ENCODE measurements at places on chromosomes 13 and 19.

DNA sequence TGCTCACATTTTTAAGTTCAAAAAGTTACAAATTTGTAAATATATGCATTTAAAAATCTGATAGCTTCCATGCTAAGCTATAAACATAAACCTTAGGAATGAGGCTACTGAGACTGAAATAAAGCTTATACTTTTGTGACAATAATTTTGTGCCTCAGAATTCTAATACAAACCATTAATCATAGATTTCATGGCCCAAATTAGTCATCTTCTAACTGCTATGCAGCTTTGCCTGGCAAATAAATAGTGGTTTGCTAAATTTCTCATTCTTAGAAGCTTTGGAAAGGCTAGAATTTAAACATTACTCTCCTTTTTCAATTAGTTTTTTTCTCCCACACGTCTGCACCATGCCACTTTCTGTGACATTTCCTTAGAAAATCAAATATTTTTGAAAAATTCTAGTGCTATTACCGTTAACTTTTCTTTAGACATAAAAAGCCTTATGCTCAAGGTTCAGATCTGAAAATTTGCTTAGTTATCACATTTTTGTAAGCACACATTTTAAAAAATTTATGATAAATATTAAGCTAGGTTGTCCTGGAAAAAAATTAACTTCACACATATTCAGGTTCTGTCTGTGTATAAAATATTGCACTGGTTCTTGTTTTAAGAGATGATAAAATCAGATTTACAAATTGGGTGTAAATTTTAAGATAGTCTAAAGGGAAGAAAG is 46.9 kb downstream of the FNDC3A start:
- DNase-seq, result no peak

DNA sequence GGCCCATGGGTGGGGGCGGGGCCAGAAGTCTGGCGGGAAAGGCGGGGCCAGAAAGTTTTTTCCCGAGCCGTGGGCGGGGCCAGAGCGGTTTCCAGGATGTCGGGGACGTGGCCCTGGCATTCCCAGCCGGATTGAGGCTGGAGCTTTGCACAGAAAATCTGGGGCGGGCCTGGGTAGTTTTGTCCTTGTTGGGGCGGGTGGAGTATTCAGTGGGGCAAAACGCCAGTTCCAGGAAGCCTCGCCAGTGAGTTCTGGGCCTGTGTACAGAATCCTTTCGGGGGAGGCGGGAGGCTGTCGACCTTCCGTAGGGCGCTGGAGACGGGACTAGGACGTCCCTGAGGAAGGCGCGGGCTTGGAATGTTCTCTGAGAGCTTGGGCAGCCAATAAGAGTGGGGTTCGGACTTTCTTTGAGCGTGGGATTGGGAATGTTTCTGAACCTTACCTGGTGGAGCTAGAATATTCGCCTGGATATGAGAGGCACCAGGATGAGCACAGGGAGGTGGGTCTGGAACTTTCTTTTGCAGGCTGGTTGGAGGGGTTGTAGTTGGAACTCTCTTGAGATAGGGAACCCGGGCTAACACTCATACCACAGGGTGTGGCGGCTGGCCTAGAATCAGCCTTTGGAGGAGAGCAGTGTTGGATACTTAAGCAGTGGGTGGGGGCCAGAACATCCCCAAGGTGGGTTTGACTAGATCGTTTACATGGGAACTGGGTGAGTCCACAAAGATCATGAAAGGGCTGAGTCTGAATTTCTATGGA is 1.3 kb downstream of the CCDC9 start:
- DNase-seq, result no peak

DNA sequence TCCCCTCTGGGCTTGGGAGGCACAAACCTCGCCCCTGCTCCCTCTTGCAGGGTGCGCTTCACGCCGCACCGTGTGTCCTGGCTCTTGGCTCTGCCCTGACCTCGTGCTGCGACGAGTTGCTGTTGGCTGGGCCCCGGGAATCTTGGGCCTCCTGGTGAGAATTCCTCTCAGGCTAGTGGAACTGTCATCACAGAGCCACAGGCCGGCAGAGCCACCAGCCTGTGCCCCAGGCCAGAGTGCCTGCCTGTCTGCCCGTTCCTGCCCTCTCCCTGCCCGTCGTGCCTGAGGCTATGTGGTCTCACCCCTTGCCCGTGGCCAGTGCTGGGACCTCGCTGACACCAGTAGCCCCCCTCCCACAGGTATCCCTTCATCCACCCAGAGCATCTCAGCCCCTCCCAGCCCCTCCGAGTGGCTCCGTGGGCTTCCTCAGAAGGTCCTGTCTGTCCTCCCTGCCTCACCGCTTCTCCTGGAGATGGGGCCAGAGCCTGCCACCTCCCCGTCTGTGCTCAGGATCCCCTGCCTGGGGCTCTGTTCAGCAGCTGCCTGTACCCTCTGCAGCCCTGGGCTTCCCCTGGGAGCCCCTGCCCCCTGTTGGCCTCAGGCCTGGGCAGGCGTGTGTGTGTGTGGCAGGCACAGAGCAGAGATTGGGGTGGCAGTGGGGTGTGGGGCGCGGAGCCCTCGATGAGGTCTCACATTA is 13.3 kb downstream of the NDUFB7 start:
- DNase-seq, result no peak

DNA sequence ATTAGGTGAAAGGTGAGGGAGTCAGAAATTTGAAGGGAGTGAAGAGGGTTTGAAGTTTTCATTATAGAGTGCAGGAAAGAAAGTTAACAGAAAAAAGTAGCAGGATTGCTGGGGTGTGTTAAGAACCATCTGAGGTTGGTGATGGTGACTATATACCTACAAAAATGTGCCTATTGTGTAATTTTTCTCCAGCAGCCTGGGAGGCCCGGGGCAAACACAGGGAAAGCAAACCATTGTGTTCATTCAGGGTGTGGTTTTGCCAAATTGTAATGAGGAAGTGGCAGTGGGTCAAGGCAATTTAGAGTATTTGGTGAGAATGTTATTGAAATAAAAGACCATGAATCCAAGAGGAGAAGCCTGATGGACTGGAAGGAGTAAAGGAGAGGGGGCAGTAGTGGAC is 8.2 kb upstream of the SUCLA2 start:
- no peak for DNase-seq

DNA sequence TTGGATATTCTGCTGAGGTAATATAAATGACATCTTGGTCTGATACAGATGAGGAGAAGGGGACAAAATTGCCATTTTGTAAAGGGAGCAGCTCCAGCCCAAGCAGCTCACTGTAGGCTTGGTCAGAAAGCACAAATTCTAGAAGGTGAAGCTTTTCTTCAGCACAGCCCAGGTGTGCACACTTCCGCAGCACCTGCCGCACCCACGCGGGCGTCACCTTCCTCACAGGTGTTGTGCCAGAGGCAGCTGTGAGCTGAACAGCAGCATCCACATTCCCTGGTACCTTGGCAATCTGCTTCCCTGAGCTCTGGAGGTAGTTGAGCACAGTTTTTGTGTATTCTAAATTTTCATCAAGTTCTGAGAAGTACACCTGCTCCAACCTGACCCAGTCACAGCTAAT is 79.0 kb downstream of the SACS start:
- DNase-seq, result no peak

DNA sequence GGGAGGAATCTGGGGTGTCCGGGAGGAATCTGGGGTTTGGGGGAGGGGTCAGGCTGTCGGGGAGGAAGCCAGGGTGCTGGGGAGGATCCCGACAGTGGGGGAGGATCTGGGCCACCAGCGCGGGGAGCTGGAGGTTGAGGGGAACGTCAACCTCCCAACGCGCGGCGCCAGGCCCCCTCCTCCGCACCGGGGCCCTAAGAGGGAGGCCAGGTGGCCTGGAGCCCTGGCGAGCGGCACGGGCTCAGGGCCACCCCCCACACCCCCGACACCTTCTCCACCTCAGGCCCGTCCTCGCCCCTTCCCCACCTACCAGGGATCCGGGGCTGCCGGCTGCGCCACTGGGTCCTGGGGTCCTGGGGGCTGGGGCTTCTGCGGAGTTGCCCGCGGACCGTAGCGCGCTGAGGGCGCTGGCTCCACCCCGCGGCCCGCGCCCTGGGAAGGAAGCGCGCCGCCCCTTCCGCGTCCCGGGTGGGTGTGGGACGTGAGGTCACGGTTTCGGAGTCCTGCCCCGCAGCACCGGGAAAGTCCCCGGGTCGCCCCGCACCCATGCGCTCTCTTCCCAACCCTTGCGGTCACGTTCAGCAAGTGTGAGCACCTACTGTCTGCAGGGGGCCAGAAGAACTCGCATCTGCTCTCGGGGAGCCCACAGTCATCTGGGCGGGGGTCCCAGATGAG is at the start of gene TICAM1:
TSS of gene TICAM1 (minus strand) at position 409 of the 675 bp plus-strand sequence. CDS start 13,335 bp downstream, outside the sequence.
- no peak for DNase-seq

GRCh38 chr13:50684366-50684765 is 159.1 kb downstream of the DLEU7 start:
- no peak for DNase-seq

- no peak for DNase-seq
Observed at GRCh38 chr13:66663206-66663605, 566.9 kb downstream of the PCDH9 start.

DNA sequence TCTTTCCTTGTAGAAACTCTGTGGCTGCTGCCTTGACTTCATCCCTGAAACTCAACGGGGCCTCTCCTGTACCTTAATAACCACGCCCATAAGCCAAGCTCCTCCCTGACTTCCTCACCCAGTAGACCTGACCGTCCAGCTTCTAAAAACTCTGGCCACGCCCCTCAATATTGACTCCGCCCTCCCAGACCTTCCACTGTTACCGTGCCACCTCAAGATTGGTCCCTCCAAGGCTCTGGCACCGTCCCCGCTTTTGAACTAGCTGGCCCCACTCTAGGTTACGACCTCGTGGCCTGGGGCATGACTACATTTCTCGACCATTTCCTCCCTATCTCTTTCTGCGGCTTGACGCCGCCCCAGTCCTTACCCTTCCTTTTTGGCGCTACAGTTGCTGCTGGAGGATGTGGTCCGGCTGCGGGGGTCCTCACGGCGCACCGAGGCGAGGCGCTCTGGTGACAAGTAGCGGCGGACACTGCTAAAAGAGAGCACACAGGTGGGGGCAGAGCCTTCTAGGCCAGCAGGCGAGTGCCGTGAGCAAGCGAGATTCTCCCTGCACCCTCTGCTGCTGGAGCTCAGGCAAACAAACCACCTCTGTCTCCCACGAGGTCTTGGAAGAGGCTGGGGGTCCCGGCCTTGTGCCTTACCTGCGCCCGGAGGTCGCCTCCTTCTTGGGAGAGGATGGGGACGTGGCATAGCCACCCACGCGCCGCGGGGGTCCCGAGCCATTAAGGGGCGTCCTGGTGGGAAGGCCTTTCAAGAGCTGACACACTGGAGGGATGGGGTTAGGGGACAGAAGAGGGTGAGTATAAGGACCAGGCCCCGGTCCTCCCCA is 2.3 kb upstream of the EML2 start:
- DNase-seq, result peak; percentile 92

DNA sequence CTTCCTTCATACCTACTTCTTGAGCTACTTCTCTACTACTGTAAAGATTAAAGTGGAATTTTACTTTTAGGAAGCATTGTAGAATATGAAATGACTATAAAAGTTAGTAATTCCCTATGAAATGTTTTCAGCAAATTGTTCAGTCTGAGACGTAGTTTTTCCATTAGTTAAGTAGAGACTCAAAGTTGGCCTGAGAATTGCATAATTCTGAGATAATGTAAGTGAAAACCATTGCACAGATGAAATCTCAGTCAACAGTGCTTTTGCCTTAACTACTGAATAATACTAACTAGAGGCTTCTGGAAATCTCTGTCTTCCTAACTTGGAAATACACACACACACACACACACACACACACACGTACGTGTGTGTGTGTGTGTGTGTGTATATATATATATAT is 125.9 kb downstream of the FGF14 start:
- no peak for DNase-seq

- DNase-seq, result peak; percentile 12
Observed at GRCh38 chr13:34842466-34842865, 99.6 kb upstream of the NBEA start.

DNA sequence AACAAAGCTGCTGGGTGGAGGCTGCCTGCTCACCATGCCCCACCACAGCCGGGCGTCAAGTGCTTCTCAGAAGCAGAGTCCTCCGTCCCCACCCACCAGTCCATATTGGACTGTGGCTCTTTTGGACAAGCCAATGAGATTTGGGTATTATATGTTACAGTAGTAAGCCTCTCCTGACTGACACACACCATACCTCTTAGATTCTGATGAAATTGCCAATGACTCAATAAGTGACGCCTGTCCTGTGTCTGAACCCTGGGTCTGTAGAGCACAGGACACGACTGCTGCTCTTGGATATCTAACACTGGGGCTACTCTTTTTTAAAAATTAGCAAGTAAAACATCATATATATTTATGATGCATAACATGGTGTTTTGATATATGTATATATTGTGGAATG is 44.8 kb upstream of the UBAC2 start:
- DNase-seq, result no peak

GRCh38 chr13:79646880-79647279 is 165.9 kb downstream of the NDFIP2 start:
- DNase-seq, result peak; percentile 39

DNA sequence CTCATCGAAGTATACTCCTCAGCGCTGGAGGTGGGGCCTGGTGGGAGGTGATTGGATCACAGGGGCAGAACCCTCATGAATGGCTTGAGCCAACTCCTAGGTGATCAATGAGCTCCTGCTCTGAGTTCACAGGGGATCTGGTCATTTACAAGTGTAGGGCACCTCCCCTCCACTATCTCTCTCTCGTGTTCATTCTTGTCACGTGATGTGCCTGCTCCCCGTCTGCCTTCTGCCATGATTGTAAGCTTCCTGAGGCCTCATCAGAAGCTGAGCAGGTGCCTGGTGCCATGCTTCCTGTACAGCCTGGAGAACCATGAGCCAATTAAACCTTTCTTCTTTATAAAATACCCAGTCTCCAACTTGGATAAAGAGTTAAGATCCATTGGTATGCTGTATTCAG is 61.4 kb downstream of the NALCN start:
- DNase-seq, result no peak

DNA sequence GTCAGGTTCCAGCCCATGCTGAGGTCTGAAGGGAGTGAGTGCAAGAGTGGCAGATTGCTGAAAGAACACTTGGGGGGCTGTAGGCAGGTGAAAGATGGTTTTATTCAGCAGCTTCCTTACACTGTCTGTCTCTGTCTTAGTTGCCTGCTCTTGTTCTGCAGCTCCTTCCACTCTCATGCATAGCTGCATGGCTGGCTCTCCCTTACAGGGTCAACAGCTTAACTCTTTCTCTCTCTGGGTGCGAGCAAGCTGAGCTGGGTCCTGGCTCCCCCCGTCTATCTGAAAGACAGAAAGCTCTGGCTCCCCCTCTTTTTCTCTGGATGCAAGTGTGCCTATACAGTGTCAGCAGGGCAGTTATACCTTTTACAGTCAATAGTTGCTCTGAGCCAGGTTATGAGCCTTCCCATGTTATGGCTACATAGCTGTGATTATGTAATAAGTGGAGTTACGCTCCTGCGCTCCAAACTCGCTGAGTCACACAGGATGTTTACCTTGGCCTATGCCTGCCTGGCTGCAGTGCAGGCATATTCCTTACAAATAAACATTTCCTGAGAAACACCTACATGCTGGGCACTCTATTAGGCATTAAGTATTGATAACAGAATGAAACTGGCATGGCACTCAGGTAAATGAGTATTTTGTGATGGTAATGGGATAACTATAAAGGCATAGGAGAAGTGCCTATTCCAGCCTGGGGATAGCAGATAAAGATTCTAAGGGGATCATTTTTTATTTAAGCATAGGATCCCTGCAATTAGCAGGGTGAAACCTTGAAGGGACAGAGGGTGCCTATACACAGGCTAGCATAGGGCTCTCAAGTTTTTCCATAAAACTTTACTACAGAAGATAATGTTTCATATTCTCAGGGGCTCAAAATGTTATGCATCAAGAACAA is 826.9 kb upstream of the PCDH9 start:
- peak; percentile 2 for DNase-seq
